ENCODE measurements at places on chromosomes 11 and 22.

GRCh38 chr22:45726081-45726480, 54.4 kb downstream of the ATXN10 start:
- H3K27me3 ChIP-seq, result no peaks in the 10 kb centered on the region
- no peak overlapping the region for H3K27ac ChIP-seq
- no peak for DNase-seq
- H3K36me3 ChIP-seq, result peaks cover 7% of the 10 kb centered on the region

GRCh38 chr22:19357270-19358105, 66.0 kb upstream of the CLTCL1 start:
- peaks cover 17% of the 10 kb centered on the region for H3K36me3 ChIP-seq
- no peak overlapping the region for H3K4me3 ChIP-seq
- H3K27ac ChIP-seq, result no peak overlapping the region
- peaks cover 2% of the 10 kb centered on the region for H3K4me1 ChIP-seq
- no peaks in the 10 kb centered on the region for H3K27me3 ChIP-seq

- no peaks in the 10 kb centered on the region for H3K4me1 ChIP-seq
- no peak overlapping the region for H3K4me3 ChIP-seq
- H3K36me3 ChIP-seq, result peaks cover 9% of the 10 kb centered on the region
- DNase-seq, result no peak
Measured at GRCh38 chr11:64900263-64900678, 16.7 kb downstream of the ATG2A start.

DNA sequence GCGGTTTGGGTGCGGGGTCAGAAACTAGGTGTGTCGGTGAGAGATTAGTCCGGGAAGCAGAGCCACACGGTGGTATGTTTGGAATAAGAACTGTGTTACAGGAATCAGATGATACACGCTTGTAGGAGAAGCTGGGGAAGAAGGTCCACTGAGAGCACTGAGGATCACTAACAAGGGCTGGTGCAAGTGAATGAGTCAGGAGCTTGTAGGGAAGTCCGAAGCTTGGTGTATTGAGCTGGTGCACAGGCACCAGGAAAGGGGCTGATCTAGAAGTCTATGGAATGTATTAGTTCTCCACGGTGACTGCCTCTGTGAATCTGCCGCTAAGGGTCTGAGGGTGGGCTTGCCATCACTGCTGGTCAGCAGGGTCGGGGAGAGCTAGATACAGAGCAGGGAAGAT, 18.8 kb upstream of the GRK3 start:
- H3K36me3 ChIP-seq, result no peaks in the 10 kb centered on the region
- DNase-seq, result no peak
- H3K27ac ChIP-seq, result peak overlapping the region; percentile 34
- H3K27me3 ChIP-seq, result no peaks in the 10 kb centered on the region
- peak overlapping the region; percentile 41 for H3K4me3 ChIP-seq

DNA sequence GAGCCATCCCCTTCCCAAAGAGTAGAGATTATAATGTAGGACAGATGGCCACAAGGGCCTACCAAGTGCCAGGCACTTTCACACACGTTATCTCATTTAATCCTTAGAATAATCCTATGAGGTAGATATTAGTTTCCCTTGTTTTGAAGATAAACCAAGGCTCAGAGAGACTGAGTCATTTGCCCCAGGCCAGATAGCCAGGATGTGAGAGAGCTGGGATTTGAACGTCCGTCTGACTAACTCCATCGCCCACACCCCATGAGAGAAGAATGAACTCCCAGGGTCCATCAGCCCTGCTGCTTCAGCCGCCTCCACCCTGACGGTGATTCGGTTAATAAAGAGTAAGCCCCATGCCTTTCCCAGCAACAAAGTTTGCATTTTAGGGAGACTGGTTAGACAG, 10.7 kb downstream of the PRG3 start:
- H3K4me3 ChIP-seq, result no peak overlapping the region
- peaks cover 7% of the 10 kb centered on the region for H3K27me3 ChIP-seq
- no peak overlapping the region for H3K27ac ChIP-seq
- H3K4me1 ChIP-seq, result peaks cover 3% of the 10 kb centered on the region
- no peaks in the 10 kb centered on the region for H3K36me3 ChIP-seq
- DNase-seq, result no peak

DNA sequence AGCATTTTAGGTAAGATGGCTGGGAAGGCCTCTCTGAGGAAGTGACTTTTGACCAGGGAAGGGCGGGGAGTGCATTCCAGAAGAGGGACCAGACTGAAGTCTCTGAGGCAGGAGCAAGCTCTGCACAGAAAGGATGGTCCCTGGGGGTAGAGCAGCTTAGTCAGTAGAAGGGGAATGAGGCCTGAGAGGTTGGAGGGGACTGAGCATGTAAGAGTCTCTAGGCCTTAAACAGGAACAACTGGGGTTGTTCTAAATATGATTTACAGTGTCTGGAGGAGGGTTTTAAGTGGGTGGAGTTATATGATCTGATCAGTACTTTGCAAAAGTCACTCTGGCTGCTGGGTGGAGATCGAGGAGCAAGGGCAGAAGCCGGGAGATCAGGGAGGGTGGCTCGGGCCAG, 31.7 kb upstream of the TEF start:
- no peaks in the 10 kb centered on the region for H3K27me3 ChIP-seq
- H3K27ac ChIP-seq, result peak overlapping the region; percentile 34
- DNase-seq, result no peak

DNA sequence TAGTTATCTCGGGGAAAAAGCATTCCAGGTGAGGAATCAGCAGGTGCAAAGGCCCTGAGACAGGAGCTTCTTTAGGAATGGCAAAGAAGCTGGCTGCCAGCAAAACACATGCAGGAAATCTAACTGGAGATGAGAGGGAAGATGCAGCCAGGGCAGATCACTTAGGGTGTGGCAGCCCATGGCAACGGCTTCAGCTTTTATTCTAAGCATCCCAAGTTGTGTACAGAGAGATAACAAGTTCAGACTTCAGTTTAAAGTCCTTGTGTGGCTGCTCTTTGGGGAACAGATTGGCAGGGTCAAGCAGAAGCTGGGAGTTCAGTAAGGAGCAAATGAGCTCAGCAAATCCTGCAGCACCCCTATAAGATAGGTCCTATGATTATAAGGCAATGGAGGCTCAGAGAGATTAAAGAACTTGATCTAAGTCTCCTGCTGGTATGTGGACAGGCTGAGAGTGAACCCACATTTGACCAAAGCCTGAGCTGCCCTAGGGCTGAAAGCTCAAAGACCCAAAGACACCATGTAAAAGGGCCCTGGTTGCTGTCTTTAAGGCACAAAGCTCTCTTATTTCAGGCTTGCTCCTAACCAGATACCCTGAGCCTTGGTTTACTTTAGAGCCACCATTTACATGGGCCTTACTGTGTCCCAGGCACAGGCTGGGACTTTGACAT, 466.8 kb downstream of the SOX6 start:
- H3K4me1 ChIP-seq, result peaks cover 38% of the 10 kb centered on the region
- H3K27ac ChIP-seq, result no peak overlapping the region
- peaks cover 11% of the 10 kb centered on the region for H3K27me3 ChIP-seq
- H3K36me3 ChIP-seq, result no peaks in the 10 kb centered on the region

- H3K4me3 ChIP-seq, result no peak overlapping the region
- H3K36me3 ChIP-seq, result no peaks in the 10 kb centered on the region
- no peak for DNase-seq
- H3K27me3 ChIP-seq, result peaks cover 34% of the 10 kb centered on the region
- H3K27ac ChIP-seq, result no peak overlapping the region
Measured at GRCh38 chr11:32115446-32115845, 24.6 kb downstream of the RCN1 start.

DNA sequence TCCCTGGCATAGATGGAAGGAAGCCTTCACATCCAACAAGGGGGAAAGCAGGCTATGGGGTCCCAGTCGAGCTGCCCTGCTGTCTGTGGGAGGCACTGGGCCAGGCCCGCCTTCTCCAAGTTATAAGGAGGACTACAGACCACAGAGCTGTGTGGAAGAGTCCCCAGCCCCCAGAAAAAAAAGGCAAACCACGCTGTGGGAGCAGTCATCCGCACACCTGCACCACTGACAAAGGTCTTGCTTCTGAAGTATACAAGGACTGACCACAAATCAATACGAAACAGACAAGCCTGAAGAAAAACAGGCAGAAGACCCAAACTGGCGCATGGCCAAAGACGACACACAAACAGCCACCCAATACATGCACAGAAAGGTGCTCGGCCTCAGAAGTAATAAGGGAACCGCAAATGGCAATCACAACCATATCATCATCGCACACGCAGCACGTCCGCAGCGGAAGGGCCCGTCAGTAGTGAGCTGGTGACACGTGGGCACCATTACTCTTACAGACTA, 384.1 kb downstream of the CTTN start:
- no peak overlapping the region for H3K4me3 ChIP-seq
- H3K36me3 ChIP-seq, result peaks cover 2% of the 10 kb centered on the region
- H3K4me1 ChIP-seq, result no peaks in the 10 kb centered on the region
- no peak overlapping the region for H3K27ac ChIP-seq

GRCh38 chr22:43553451-43554258, 141.8 kb downstream of the MPPED1 start:
- DNase-seq, result peak; percentile 3
- H3K4me1 ChIP-seq, result no peaks in the 10 kb centered on the region
- no peak overlapping the region for H3K4me3 ChIP-seq
- no peak overlapping the region for H3K27ac ChIP-seq
- H3K36me3 ChIP-seq, result peaks cover 5% of the 10 kb centered on the region
- H3K27me3 ChIP-seq, result no peaks in the 10 kb centered on the region

GRCh38 chr22:46196278-46196677, 46.0 kb downstream of the PPARA start:
- peaks cover 18% of the 10 kb centered on the region for H3K36me3 ChIP-seq
- H3K27me3 ChIP-seq, result no peaks in the 10 kb centered on the region
- no peak overlapping the region for H3K4me3 ChIP-seq
- peaks cover 6% of the 10 kb centered on the region for H3K4me1 ChIP-seq
- H3K27ac ChIP-seq, result no peak overlapping the region
- DNase-seq, result no peak

GRCh38 chr22:37229805-37230672, 14.0 kb downstream of the RAC2 start:
- peak overlapping the region; percentile 29 for H3K27ac ChIP-seq
- H3K27me3 ChIP-seq, result peaks cover 11% of the 10 kb centered on the region
- DNase-seq, result no peak
- H3K36me3 ChIP-seq, result no peaks in the 10 kb centered on the region
- no peak overlapping the region for H3K4me3 ChIP-seq

DNA sequence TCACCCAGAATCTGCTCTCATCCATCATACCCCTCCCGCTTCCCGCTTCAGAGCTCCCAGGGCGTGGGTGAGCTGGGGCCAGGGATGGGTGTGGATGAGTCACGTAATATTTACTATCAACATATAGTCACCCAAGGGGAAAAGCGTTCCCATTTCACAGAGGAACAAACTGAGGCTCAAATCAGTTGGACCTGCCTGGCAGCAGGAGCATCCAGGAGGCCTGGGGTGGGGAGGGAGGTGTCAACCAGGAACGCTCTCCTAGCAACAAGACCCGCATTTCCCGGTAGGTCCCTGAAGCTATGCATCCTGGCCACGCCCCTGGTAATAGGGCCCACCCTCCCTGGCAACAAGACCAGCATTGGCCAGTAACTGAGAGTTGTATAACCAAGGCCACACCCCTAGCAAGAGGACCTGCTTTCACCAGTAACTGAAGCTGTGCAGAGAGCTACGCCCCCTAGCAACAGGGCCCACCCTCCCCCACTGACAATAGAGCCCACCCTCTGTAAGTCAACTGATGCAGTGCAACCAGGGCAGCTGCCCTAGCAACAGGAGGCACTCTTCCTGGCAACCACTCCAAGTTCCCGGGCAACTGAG, 32.7 kb upstream of the TXNRD2 start:
- DNase-seq, result peak; percentile 35
- peaks cover 3% of the 10 kb centered on the region for H3K4me1 ChIP-seq
- no peak overlapping the region for H3K27ac ChIP-seq
- H3K27me3 ChIP-seq, result no peaks in the 10 kb centered on the region
- H3K36me3 ChIP-seq, result peaks cover 17% of the 10 kb centered on the region

- peak; percentile 28 for DNase-seq
- peak overlapping the region; percentile 94 for H3K4me3 ChIP-seq
- H3K4me1 ChIP-seq, result peaks cover 52% of the 10 kb centered on the region
- peak overlapping the region; percentile 97 for H3K27ac ChIP-seq
- H3K36me3 ChIP-seq, result peaks cover 1% of the 10 kb centered on the region
Measured at GRCh38 chr11:108592591-108593213, 866 bp downstream of the EXPH5 start.
